ENCODE measurements at places on chromosomes 2 and 18. TPM values are rescaled to one million over a fixed set of nuclear protein-coding genes. Genes with fewer than 3 reads are reported as not detected.

The CD28 gene
- polyA plus RNA-seq, result 1.9 TPM

The CDH2 gene
- 4.1 TPM for polyA plus RNA-seq

The LOXHD1 gene
- 1.4 TPM for polyA plus RNA-seq

The KYNU gene
- polyA plus RNA-seq, result 0.89 TPM

The SF3B1 gene
- 514 TPM for polyA plus RNA-seq

The CAPN14 gene
- 0.26 TPM for polyA plus RNA-seq

The COLEC11 gene
- 3.7 TPM for polyA plus RNA-seq

The MTHFD2 gene
- 15.9 TPM for polyA plus RNA-seq

The CDK15 gene
- 0.30 TPM for polyA plus RNA-seq

The UGT1A4 gene
- not detected for polyA plus RNA-seq

The NEU4 gene
- polyA plus RNA-seq, result 0.21 TPM

The OR6B2 gene
- polyA plus RNA-seq, result not detected

The HOXD12 gene
- not detected for polyA plus RNA-seq

DNA sequence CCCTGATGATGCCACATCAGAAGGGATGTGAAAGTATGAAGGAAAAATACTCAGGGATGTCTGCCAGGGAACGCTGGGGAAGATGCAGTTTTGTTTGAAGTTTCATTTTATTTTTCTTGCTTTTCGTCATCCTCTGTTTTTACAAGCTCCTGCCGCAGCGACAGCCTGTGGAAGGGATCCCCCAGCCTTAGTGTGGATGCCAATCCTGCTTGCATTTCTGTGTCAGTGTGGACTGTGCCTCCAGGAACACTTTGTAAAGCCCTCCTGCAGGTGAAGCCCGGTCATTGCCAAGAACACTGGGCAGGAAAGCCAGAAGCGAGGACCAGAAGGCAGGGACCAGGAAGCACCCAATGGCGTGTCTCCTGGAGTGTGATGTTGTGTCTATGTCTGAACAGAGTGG is 234.3 kb downstream of the SEPTIN10 start:
- DNase-seq, result no peak

DNA sequence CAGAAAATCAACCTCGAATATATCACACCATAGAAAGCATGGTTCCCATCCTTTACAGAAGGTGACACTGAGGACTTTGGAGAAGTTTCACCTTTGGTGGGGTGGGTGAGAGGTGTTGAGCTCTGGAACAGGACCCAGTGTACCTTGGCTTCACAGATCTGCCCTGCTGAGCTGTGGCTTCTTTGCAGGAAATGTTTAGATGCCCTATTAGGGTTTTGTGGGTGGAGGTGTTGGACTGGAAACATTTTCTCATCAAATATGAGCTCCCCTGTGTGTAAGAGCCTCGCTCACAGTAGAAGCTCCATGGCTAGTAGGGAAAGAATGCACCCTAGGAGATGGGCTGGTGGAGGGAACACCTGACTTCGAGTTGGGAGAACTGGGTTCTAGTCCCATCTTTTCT is 55.6 kb downstream of the RPL37A start:
- DNase-seq, result no peak

DNA sequence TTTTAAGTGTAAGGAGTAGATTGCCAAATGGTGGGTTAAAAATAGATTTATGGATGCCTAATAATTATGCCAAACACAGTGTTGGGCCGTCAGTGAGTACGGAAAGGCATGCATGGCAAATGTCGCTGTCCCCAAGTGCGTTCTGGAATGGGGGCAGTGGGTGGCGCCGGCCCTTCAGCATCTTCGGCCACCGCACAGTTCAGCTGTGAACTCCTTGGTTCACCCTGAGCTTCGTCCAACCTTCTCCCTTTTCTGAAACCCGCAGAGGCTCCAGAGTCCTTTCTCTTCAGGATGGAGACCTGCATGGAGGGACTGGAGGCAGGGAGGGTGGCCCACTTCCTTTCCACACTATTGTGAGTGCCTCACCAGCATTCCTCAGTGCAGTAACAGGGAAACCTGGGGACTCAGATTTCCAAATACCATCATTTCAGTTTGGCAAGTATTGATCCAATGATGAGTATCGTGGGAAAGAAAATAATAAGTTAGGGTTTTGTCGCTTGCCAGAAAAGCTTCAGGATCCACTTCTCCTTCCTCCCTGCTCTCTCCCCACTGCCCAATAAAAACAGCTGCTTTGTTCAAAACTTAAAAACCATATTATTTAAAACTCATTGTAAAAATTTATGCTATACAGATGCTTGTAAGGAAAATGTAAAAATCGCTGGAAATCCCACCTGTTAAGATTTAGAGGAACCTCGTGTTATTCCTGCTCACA is 74.6 kb upstream of the TXNDC2 start:
- no peak for DNase-seq

- DNase-seq, result no peak
Observed at GRCh38 chr2:190382851-190383250, 25.3 kb upstream of the MFSD6 start.

GRCh38 chr2:20617892-20618467 is 32.9 kb downstream of the HS1BP3 start:
- DNase-seq, result peak; percentile 96

GRCh38 chr2:103364177-103364576 is 602.3 kb downstream of the TMEM182 start:
- DNase-seq, result no peak

DNA sequence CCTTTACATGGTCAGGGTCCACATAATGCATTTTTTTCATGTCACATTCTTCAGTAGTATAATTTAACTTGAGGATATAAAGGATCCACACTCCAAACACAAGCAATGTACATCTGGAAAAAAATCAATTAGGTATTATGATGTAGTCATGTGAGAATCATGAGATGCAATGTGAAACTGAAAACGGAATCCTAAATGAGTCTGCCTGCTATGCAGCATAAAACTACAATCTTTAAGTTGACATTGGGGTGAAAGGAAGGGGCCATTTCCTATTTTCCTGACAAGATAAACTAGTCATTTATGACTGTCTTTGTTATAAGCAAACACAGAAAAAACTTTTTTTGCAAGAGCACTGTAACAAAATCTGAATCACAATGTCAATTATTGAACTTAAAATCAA is 27.6 kb downstream of the ST3GAL5 start:
- no peak for DNase-seq

DNA sequence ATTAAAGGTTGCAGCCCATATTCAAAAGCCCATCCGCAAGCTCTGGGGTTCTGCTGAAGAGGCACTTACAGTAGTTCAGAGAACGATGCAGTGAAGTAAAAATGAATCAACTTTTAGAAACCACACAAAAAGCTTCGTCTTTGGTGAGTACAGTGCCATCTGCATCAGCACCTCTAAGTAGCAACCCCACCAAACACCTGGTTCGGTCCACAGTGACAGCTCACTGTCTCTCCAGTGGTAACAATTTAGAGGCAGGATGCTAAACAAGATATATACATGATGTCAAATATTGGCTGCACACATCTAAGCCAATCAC is 275.4 kb upstream of the TCF4 start:
- no peak for DNase-seq

GRCh38 chr2:101223814-101224231 is 28.9 kb upstream of the CNOT11 start:
- DNase-seq, result no peak

GRCh38 chr2:205682239-205682970 is at the start of gene NRP2:
NRP2 (plus strand) TSS chr2:205682501; CDS start chr2:205683291, 790 bp downstream.
- DNase-seq, result peak; percentile 88

DNA sequence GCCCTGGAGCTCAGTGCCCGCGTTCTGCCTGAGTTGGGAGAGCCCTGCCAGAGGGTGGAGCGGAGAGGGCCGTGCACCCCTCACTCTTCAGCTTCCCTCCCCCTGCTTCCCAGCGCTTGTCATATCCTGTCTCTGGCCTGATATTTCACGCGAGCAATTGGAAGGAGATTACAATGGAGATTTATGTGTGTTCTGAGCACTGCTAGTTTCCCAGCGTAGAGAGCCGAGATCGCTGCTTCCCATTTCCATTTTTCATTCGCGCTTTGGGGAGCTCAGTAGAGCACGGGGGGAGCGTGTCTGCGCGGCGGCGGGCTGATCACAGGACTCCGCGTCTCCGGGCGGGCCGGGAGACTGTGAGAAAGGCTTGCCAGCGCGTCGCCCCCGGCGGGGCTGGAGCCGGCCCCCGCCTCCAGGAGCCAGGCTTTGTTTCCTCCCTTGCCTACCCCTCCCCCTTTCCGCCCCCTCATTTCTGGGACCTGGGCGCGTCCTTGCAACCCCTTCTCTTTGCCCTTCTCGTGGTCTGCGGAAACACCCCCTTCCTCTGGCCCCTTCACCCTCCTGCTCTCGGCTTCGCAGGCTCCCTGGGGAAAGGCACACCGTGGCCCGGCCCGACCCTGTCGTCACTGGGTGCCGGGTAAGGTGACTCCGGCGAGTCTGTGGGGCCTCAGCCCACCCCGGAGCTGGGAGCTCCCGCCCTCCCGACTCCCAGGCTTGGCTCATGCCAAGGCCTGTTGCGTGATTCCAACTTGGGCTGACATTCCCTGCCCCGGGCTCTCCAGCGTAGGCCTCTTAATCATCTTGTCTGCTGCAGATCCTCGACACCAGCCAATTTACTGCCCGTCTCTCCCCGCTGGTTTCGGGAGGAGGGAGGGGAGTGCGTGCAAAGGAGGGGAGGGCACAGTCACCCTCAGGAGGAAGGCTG is 5.8 kb downstream of the DLX2 start:
- no peak for DNase-seq

GRCh38 chr2:111715987-111716904 is 167.7 kb downstream of the ANAPC1 start:
- DNase-seq, result no peak

- DNase-seq, result no peak
Observed at GRCh38 chr2:159072795-159073194, 104.4 kb downstream of the TANC1 start.

GRCh38 chr2:130252880-130253645 is 54.8 kb upstream of the TUBA3E start:
- no peak for DNase-seq

DNA sequence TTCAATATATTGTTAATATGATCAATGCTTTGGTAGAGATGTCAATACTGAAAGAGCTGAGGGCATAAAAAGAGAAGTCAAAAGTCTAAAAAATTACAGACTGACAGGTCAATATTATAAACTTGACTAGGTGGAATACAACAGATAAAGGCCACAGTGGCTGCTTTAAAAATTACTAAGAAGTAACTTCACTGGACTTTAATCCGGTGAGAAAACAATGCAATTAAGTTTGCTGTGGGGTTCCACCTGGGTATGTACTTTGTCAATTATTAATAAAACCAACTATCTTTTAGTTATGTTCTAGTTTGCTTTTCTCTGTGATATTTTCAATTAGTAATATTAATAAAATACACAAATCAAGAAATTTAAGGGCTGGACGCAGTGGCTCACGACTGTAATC is 44.7 kb downstream of the RAPH1 start:
- DNase-seq, result no peak

DNA sequence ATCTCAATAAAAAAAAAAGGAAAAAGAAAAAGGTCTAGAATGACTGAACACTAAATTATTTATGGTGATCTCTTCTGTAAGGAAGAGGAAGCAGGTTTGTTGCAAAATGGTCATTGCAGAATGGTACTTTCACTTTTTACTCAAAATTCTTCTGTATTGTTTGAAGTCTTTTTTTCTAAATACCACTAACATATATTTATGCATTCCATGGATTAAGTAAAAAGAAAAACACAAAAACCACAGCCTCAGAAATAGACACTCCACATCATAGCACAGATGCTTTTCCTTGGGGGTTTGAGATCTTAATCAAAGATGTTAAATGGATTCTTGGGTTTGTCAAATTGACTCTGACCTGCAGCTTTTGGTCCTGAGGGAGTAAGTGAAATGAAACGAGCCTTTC is 47.4 kb downstream of the RHOB start:
- no peak for DNase-seq

DNA sequence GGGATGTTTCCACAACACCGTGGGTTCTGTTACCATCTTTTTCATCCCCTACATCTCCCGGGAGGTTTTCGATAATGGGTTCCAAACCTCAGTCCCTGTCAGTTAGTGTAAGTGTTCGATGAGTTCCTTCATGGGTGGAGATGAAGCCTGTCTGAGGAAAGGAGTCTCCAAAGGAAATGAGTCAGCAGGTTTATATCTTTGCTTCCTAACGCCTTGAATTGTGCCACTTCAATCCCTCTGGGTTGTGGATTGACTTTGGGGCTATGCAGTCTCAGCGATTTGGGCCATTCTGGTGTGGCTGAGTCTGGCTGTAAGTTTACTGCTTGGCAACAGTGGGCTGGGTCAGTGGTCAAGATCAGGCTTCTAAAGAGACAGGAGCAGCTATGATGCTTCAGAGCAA is 1.2 kb downstream of the SERPINB5 start:
- no peak for DNase-seq

GRCh38 chr18:79797518-79798345 is at the start of gene KCNG2:
KCNG2 (plus strand) TSS chr18:79797938; CDS start chr18:79863668, 65,730 bp downstream.
- peak; percentile 28 for DNase-seq

- DNase-seq, result peak; percentile 9
Observed at GRCh38 chr2:103959174-103960128, 894.5 kb upstream of the POU3F3 start.

GRCh38 chr2:227450926-227451654 is 20.9 kb upstream of the AGFG1 start:
- no peak for DNase-seq

GRCh38 chr2:10303181-10303693 is 533 bp downstream of the HPCAL1 start:
- no peak for DNase-seq

- no peak for DNase-seq
Observed at GRCh38 chr2:74921236-74921736, 37.2 kb upstream of the POLE4 start.

GRCh38 chr2:18545384-18545783 is 15.1 kb downstream of the RDH14 start:
- DNase-seq, result no peak

- DNase-seq, result no peak
Observed at GRCh38 chr18:10804126-10804525, 278.3 kb downstream of the NAPG start.

DNA sequence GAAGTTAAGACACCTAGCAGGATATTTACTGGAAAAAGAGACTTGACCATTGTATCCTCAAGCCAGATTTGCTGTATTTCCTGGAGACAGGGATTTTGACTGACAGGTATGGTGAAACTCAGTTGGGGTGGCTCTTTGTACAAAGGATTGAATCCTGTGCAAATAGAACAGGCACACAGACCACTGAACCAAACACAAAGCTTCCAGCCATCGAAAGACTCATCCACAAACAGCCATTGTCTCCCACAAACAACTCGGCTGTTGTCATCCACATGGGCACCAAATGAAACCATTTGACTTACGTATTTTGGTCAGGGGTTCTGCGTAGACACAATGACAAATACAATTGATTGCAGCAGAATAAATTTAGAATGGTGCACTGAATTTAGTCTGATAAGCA is 15.9 kb downstream of the RNF152 start:
- no peak for DNase-seq

DNA sequence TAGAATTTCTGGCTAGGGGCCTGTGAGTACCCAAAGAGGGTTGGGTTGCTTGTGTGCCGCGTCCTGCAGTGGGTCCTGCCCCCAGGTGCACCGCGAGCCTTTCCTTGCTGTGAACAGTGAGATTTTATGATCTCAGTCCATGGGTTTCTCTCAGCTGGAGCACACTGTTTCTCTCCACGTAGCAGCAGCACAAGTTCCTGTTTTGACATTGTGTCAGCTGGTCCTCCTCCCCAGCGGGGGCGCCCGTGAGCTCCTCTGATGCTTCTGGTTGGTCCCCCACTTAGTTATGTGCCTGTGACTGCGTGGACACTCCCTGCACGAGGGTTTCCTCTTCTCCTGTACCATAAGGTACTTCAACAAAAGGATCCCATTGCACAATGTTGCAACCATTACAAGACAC is 29.8 kb downstream of the TSHZ1 start:
- no peak for DNase-seq

- no peak for DNase-seq
Observed at GRCh38 chr18:39318008-39318407, 1752.4 kb upstream of the CELF4 start.
